Stimulated activated CD8-positive, alpha-beta memory T cell treated with anti-CD3 and anti-CD28 coated beads, Interleukin-4, amount 100 ng/mL, for 1 hour (primary cell): ENCODE measurements at places on chromosomes 12 and 14.

- no peak for DNase-seq
These were observed 126.5 kb upstream of the CCND2 start for GRCh38 chr12:4147031-4147481.

DNA sequence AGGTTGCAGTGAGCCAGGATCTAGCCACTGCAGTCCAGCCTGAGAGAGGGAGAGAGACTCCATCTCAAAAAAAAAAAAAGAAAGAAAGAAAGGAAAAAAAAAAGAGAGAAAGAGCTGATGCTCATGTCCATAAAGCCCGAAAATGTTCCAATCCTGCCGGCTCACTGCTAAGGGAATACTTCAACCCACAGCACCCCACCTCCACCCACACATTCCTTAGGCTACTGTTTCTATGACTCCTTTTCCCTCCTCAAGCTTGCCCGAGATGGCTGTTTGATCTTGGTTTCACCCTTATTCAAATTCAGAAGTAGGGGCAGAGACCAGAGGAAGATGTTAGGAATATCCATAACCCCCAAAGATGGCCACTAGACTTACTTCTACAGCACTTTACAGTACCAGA lies 59.5 kb upstream of the RASSF3 start:
- DNase-seq = no peak

GRCh38 chr14:77039285-77040058 lies 11.0 kb upstream of the IRF2BPL start:
- no peak for DNase-seq

GRCh38 chr12:92717202-92717601 lies 14.4 kb downstream of the PLEKHG7 start:
- no peak for DNase-seq

DNA sequence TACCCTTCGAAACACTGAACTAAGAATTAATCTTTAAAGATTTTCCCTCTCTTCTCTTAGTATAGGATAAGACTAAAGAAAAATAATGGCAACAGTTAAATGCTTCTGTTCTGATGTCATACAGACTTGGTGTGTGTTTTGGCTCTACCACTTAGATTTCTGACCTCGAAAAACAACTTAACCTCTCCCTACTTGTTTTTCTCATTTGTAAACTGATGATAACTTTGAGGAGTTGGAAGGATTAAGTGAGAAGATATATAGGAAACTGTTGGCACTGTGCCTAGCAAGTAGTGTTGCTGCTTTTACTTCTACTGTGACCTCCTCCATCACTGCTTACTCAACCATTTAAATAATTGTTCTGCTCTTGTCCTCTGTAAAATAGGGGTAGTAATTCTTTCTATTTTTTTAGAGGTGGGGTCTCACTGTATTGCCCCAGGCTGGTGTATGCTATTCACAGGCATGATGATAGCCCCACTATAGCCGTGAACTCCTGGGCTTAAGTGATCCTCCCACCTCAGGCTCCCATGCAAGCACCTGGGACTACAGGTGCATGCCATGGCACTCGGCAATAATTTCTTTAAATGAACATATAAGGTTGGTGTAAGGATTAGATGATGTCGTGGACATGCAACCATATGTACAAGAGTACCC lies 22.4 kb downstream of the PALS1 start:
- no peak for DNase-seq

DNA sequence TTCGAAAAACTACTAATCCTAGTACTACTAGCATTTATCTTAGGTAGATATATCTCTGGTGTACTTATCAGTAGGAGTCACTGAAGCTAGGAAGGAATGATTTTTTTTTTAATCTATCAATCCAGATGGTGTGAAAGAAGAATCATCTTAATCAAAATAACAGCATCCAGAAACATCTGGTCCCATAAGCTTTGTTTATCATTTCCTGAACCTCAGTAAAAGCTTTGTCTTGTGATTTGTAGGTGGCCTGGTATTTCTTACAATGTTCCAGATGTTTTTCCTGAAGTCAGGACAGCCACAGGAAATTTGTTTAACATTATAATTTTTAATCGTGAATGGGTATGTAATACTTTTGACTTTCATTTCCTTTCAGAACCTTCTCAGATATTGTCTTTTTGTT lies 28.0 kb upstream of the LUM start:
- DNase-seq = no peak
